ENCODE measurements at places on chromosomes 2 and 18.
A peak's percentile ranks its signal among the peaks of the same experiment; 100 is the strongest.

DNA sequence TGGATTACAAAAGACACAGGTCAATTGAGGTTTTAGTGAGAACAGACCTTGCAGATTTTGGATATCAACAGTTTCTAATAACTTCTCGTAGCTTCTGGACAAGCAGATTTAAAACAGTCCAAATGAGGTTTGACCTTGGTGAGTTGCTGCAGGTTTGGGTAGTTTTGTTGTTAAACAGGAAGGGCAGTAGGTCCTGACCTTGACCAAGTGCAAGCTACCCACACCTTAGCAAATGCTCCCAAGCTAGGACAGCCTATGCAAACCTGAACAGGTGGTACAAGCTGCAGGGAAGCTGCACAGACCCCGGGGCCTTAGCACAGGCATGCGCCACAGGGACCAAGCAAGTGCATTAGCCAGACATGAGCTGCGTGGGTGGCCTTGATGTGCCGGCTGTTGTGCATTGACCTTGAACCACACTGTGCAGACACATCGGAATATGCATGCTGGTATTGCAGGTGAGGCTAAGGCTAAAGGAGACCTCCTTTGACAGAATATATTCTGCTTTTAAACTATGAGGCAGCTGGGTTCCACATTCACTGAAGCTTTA is 40.2 kb upstream of the AGAP1 start:
- no peaks in the 10 kb centered on the region for H3K27me3 ChIP-seq
- H3K27ac ChIP-seq = no peak overlapping the region
- H3K4me3 ChIP-seq = no peak overlapping the region
- no peaks in the 10 kb centered on the region for H3K36me3 ChIP-seq
- no peak for DNase-seq
- H3K4me1 ChIP-seq = no peaks in the 10 kb centered on the region

DNA sequence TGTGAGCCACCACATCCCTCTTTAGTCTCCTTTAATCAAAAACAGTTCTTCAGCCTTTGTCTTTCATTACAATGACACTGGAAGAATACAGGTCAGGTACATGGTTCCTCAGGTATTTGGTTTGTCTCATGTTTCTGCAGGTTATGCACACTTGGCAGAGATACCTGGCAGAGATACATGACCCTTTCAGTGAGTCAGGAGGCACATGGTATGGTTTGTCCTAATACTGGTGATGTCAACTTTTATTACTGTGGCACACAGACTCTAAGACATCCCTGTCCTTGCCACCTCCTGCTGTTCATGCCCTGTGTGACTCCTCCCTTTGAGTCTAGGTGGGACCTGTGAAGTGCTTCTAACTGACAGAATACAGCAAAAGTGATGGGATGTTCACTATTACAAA is 58.4 kb downstream of the SPIRE1 start:
- H3K27me3 ChIP-seq = no peaks in the 10 kb centered on the region
- DNase-seq = no peak
- no peaks in the 10 kb centered on the region for H3K4me1 ChIP-seq

- no peak overlapping the region for H3K27ac ChIP-seq
- H3K36me3 ChIP-seq = no peaks in the 10 kb centered on the region
- no peaks in the 10 kb centered on the region for H3K4me1 ChIP-seq
- no peak for DNase-seq
- H3K27me3 ChIP-seq = no peaks in the 10 kb centered on the region
Observed at GRCh38 chr2:231342061-231342711, 53.3 kb upstream of the B3GNT7 start.

DNA sequence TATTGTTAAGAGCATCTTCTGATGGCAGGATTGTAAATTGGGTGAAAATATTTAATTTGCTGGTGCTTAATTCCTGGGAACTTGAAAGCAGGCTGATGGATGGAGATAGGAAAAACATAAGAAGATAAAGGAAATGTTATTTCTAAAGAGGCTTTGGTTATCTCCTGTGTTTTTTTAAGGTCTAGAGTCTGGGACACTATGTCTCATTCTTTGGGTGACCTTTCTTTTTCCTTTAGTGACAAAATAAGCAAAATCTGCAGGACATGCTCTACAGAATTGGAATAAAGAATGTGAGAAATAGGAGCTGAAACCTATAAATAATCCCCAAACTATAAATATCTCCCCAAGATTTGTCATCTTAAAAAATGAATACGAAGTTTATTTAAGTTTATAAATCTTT is 241.7 kb downstream of the DSC3 start:
- H3K27me3 ChIP-seq = no peaks in the 10 kb centered on the region
- no peak overlapping the region for H3K27ac ChIP-seq
- no peaks in the 10 kb centered on the region for H3K4me1 ChIP-seq
- H3K4me3 ChIP-seq = no peak overlapping the region

DNA sequence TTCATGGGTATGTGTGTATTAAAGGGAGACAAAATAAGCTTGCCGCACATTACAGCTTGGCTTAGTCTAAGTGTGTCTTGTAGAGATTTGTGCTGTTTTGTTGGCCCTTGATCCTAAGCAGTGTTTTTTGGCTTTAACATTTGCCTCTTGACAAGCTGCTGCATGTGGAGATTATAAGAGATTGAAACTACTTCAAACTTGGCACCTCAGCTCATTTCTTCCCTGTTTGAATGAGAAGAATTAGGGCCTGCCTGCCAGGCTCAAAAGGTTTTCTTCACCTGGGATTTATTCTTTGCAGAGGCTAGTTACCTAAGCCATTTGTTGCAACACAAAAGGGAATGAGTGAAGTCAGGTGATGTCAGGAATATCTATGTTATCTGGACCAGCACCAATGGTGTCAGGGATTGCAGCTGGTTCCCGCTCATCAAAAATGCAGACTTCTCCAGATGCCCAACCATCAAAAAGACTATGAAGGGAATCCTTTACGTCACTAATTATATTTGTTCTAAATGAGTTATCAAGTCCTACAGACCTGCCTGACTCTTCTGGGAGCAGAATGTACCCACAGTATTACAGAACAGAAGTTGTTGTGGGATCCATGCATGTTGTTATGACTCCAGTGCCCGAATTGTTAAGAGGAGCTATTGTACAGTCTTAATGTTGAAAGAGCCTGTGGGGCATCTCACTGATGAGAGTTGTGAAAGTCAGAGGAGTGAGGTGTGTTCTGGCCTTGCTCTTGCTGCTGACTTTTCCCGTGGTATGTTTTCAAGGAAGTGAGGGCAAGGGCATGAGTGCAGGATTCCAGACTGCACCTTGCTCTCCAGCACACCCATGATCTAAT is 31.0 kb downstream of the ABCA12 start:
- no peaks in the 10 kb centered on the region for H3K27me3 ChIP-seq
- no peak overlapping the region for H3K4me3 ChIP-seq
- H3K4me1 ChIP-seq = no peaks in the 10 kb centered on the region
- DNase-seq = no peak
- no peaks in the 10 kb centered on the region for H3K36me3 ChIP-seq

DNA sequence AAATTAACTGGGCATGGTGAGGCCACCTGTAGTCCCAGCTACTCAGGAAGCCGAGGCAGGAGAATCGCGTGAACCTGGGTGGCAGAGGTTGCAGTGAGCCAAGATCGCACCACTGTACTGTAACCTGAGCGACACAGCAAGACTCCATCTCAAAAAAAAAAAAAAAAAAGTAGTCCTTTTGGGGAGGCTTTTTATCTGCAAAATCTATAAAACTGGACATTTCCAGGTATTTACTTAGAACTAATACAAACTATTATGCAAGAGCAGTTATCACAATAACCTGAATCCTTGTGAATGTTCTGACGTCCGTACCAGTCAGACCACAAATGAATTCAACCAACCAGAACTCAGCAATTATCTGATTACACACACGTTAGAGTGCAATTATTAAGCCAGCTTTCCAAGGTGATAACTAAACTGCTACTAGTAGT is 8.8 kb upstream of the RAPH1 start:
- H3K27me3 ChIP-seq = no peaks in the 10 kb centered on the region
- peak overlapping the region; percentile 91 for H3K27ac ChIP-seq
- no peaks in the 10 kb centered on the region for H3K36me3 ChIP-seq
- H3K4me1 ChIP-seq = no peaks in the 10 kb centered on the region
- peak overlapping the region; percentile 9 for H3K4me3 ChIP-seq
- peak; percentile 27 for DNase-seq

DNA sequence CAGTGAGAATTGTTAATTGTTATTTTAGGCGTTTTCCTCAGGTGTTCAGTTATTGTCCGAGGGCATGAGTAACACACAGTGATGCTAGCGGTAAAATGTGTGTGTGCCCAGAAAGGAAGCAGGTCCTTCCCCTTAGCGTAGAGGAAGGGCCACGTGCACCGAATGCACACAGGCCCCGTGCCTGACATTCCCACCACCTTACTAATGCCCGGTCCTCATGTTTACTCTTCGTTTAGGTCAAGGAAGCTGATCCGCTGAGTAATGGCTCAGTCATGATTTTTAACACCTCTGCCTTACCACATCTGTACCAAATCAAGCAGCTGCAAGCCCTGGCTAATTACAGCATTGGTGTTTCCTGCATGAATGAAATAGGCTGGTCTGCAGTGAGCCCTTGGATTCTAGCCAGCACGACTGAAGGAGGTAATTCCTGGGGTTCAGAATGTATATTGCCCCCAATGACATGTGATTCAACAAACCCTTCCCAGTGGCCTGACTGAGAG is 76.7 kb downstream of the MERTK start:
- DNase-seq = no peak
- H3K4me1 ChIP-seq = peaks cover 11% of the 10 kb centered on the region
- H3K27me3 ChIP-seq = no peaks in the 10 kb centered on the region
- H3K36me3 ChIP-seq = no peaks in the 10 kb centered on the region

DNA sequence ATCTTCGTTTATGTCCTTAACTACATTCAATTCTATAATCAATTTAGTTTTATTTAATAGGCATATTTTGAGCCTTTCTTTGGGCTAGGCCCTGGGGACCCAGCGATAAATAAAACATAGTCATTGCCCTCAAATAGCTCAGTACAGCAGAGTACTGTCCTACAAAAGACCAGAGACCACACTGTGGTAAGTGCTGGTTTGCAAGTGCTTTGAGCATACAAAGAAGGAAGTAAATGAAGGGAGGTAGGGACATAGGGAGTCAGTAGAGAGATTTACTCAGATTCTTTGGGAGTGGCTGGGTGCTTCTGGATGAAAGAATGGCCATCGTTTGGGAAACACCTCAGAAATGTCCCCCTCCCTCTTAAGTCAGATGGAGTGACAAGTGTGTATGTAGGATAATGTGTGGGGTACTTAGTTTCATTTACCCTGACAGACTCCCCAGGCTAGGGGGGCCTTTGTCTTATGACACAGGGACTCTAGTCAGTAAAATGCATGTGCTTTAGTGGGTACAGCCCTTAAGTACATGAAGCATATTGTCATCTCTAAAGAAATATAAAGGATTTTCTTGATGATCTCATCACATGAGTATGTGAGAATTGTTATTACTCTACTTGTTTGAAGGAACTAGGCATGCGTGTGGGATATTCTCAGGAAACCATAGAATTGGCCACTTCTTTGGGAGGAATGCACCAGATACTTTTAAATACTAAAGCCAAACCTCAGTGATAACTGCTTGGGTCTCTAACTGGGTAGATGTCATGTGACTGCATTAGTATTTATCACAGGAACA is 35.1 kb downstream of the MAPRE2 start:
- no peak overlapping the region for H3K27ac ChIP-seq
- H3K36me3 ChIP-seq = no peaks in the 10 kb centered on the region
- H3K4me3 ChIP-seq = no peak overlapping the region
- H3K4me1 ChIP-seq = no peaks in the 10 kb centered on the region
- H3K27me3 ChIP-seq = no peaks in the 10 kb centered on the region

- H3K36me3 ChIP-seq = no peaks in the 10 kb centered on the region
- no peak overlapping the region for H3K27ac ChIP-seq
- no peaks in the 10 kb centered on the region for H3K27me3 ChIP-seq
- H3K4me3 ChIP-seq = no peak overlapping the region
- DNase-seq = no peak
Observed at GRCh38 chr2:7014174-7014640, 97.0 kb downstream of the RNF144A start.

- no peak overlapping the region for H3K4me3 ChIP-seq
- H3K4me1 ChIP-seq = no peaks in the 10 kb centered on the region
- no peaks in the 10 kb centered on the region for H3K27me3 ChIP-seq
- DNase-seq = no peak
- H3K27ac ChIP-seq = no peak overlapping the region
- no peaks in the 10 kb centered on the region for H3K36me3 ChIP-seq
Observed at GRCh38 chr2:219042750-219043149, 1.4 kb upstream of the CFAP65 start.

GRCh38 chr2:241853651-241854341 is 4.9 kb downstream of the PDCD1 start:
- no peak overlapping the region for H3K4me3 ChIP-seq
- H3K27ac ChIP-seq = no peak overlapping the region
- DNase-seq = no peak

- DNase-seq = no peak
- no peaks in the 10 kb centered on the region for H3K36me3 ChIP-seq
- H3K4me3 ChIP-seq = peak overlapping the region; percentile 12
- peak overlapping the region; percentile 18 for H3K27ac ChIP-seq
Observed at GRCh38 chr2:200156166-200156835, 150.2 kb upstream of the SPATS2L start.

- no peaks in the 10 kb centered on the region for H3K27me3 ChIP-seq
- no peaks in the 10 kb centered on the region for H3K4me1 ChIP-seq
- no peaks in the 10 kb centered on the region for H3K36me3 ChIP-seq
- no peak for DNase-seq
Observed at GRCh38 chr2:40558761-40559160, 106.9 kb upstream of the SLC8A1 start.

- no peak for DNase-seq
- H3K27ac ChIP-seq = no peak overlapping the region
- no peaks in the 10 kb centered on the region for H3K27me3 ChIP-seq
Observed at GRCh38 chr2:95057535-95058370, 32.2 kb downstream of the MAL start.

GRCh38 chr2:205781244-205781931 is 99.1 kb downstream of the NRP2 start:
- no peaks in the 10 kb centered on the region for H3K36me3 ChIP-seq
- no peak for DNase-seq
- H3K4me3 ChIP-seq = no peak overlapping the region

DNA sequence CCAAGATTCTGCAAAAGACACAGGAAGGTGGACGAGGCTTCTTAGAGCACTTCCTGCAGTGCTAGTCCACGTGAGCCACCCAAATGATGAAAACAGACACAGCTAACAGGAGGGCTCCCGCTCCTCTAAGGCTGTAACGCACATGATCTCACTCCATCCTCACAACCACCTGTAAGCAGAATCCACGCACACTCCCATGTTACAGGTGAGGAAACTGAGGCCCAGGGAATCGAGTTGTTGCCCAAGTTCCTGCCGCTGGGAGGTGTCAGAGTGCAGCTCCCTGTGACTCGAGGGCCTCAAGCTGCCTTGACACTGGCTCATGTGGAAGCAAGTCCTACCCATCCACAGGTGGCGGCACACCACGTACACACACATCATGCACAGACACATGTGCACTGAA is 4.4 kb downstream of the DNMT3A start:
- H3K4me3 ChIP-seq = no peak overlapping the region
- no peak overlapping the region for H3K27ac ChIP-seq
- H3K4me1 ChIP-seq = no peaks in the 10 kb centered on the region
- DNase-seq = no peak

- no peaks in the 10 kb centered on the region for H3K4me1 ChIP-seq
- no peaks in the 10 kb centered on the region for H3K27me3 ChIP-seq
- H3K27ac ChIP-seq = no peak overlapping the region
- DNase-seq = no peak
Observed at GRCh38 chr2:204187229-204188083, 250.9 kb downstream of the ICOS start.

GRCh38 chr2:200223205-200223784 is 83.2 kb upstream of the SPATS2L start:
- no peaks in the 10 kb centered on the region for H3K27me3 ChIP-seq
- H3K27ac ChIP-seq = no peak overlapping the region
- no peak for DNase-seq
- peaks cover 56% of the 10 kb centered on the region for H3K4me1 ChIP-seq

GRCh38 chr18:43789234-43790000 is 512.1 kb upstream of the SYT4 start:
- no peaks in the 10 kb centered on the region for H3K36me3 ChIP-seq
- no peak overlapping the region for H3K4me3 ChIP-seq
- no peaks in the 10 kb centered on the region for H3K27me3 ChIP-seq
- H3K27ac ChIP-seq = no peak overlapping the region

Data from right lobe of liver (tissue), 6 donors.